ENCODE measurements at places on chromosomes 12 and 14.

- no peak for DNase-seq
Observed at GRCh38 chr12:70463997-70464396, 97.9 kb downstream of the KCNMB4 start.

DNA sequence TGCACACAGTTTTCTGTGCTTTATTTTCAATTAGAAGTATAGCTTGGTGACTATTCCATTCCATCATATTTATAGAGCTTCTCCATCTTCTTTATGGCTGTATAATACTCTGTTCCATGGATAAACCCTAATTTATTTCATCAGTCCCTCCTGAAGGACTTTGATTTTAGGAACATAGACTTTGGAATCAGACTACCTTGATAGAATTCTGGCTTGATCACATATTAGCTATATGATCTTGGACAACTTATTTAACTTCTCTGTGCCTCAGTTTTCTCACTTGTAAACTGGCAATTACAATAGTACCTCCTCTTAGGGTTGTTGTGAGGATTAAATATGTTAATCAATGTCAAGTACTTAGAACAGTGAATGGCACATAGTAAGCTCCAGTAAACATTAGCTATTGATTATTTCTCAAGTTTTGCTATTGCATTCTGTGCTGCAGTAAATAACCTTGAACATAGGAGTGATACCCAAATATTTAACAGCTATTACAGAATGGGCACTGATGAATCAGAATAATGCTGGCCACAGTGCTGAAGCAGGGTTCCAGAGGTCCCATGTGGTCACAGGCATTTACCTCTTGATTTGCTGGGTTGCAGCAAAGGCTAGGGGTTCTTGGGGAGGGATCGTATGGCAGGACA is 12.2 kb upstream of the NR1H4 start:
- DNase-seq, result no peak

GRCh38 chr12:51171884-51172514 is 936 bp downstream of the TFCP2 start:
- peak; percentile 35 for DNase-seq

DNA sequence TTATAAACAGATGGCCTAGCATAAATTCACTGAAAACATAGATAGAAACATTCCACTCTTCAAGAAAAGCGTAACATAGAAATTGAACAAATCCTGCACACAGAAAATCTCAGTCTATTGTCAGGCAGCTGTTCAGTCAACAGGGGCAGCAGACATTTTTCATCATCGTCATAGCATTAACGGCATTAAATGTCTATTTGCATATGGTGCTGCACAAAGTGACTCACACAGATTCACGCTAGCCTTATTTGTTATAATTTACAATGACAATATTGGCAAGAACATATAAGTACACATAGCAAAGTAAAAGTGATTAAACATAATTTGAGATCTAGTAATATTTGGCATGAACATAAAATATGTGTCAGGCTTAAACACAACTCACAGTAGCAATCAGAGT is 95.7 kb downstream of the CEP128 start:
- DNase-seq, result no peak

DNA sequence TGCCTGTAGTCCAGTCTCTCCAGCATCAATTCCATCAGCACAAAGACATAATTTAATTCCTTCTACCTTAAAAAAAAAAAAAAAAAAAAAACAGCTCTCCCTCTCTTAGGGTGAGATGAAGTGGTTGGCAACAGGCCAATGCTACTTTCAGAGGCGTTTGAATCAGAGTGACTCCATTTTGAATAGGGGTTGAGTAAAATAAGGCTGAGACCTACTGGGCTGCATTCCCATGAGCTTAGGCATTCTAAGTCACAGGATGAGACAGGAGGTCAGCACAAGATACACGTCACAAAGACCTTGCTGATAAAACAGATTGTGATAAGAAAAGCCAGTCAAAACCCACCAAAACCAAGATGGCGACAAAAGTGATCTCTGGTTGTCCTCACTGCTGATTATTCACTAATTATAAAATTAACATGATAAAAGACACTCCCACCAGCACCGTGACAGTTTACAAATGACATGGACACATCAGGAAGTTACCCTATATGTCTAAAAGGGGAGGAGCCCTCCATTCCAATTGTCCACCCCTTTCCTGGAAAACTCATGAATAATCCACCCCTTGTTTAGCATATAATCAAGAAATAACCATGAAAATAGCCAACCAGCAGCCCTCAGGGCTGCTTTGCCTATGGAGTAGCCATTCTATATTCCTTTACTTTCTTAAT is 6.9 kb upstream of the TCL1B start:
- DNase-seq, result no peak

GRCh38 chr14:60064491-60065072 is 27.1 kb upstream of the PCNX4 start:
- peak; percentile 70 for DNase-seq

- no peak for DNase-seq
Observed at GRCh38 chr14:22476005-22476751, 112.8 kb downstream of the DAD1 start.

All from fibroblast of the aortic adventitia (primary cell).